ENCODE measurements at places on chromosomes 2 and 18.

GRCh38 chr18:5964996-5965395 is 69.7 kb upstream of the TMEM200C start:
- DNase-seq: no peak

- no peak for DNase-seq
Observed at GRCh38 chr2:160375037-160375436, 118.6 kb downstream of the RBMS1 start.

- no peak for DNase-seq
Observed at GRCh38 chr18:44821924-44822323, 141.2 kb downstream of the SETBP1 start.

DNA sequence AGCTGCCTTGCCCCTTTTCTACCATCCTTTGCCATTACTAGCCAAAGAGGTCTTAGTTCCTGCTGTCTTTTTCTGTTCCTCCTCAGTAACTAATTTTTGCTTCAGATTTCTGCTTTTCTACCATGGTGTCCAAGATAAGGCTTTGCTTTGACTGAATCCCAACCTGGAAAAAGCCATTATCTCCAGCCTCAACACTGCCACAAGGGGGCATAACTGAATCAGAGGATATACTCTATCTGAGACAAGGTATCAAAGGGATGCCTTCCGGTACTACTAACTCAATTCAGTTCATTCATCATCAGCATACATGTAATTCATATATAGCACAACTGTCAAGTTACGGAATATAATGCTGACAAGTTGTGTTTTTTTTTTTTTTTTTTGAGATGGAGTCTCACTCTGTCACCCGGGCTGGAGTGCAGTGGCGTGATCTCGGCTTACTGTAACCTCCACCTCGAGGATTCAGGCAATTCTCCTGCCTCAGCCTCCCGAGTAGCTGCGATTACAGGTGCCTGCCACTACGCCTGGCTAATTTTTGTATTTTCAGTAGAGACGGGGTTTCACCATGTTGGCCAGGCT is 11.4 kb downstream of the OSGEPL1 start:
- DNase-seq: no peak

DNA sequence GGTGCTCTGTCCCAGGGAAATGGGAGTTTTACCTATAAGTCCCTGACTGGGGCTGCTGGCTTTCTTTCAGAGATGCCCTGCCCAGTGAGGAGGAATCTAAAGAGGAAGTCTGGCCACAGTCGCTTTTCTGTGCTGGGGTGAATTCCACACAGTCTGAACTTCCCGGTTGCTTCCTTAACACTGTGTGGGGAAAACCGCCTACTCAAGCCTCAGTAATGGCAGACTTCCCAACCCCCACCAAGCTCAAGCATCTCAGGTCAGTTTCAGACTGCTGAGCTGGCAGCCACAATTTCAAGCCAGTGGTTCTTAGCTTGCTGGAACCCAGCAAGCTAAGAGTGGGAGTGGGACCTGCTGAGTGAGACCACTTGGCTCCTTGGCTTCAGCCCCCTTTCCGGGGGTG is 54.9 kb downstream of the NUP35 start:
- DNase-seq: no peak

- no peak for DNase-seq
Observed at GRCh38 chr2:240831594-240832204, 11.7 kb upstream of the KIF1A start.

GRCh38 chr2:102304268-102304667 is 7.1 kb upstream of the IL1RL1 start:
- DNase-seq: no peak
